ENCODE measurements at places on chromosomes 12 and 14. TPM values are rescaled to one million over a fixed set of nuclear protein-coding genes. Genes with fewer than 3 reads are reported as not detected.

GRCh38 chr14:30287579-30288445 is 271.1 kb upstream of the G2E3 start:
- DNase-seq = no peak

GRCh38 chr14:100755649-100756048 is 29.0 kb downstream of the DLK1 start:
- DNase-seq = no peak

The RBP5 gene
- total RNA-seq = not detected

GRCh38 chr12:15417691-15418090 is 95.4 kb downstream of the PTPRO start:
- no peak for DNase-seq

All from pulmonary artery endothelial cell (primary cell).